ENCODE measurements at places on chromosomes 5 and 9. TPM values are rescaled to one million over a fixed set of nuclear protein-coding genes. Genes with fewer than 3 reads are reported as not detected.

- no peak for DNase-seq
Measured at GRCh38 chr5:52024359-52024758, 641.1 kb downstream of the ISL1 start.

DNA sequence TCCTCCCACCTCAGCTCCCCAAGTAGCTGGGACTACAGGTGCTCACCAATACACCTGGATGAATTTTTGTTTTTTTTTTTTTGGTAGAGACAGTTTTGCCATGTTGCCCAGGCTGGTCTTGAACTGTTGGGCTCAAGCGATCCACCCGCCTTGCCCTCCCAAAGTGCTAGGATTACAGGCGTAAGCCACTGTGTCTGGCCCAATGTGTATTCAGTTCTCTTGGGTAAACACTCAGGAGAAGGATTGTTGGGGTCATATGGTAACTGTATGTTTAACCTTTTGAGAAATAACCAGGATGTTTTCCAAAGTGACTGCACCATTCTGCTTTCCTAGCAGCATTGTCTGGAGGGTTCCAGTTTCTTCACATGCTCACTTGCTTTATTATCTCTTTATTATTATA is 67.4 kb downstream of the TNPO1 start:
- no peak for DNase-seq

GRCh38 chr5:118439831-118440230 is 548.5 kb downstream of the DTWD2 start:
- DNase-seq = no peak

DNA sequence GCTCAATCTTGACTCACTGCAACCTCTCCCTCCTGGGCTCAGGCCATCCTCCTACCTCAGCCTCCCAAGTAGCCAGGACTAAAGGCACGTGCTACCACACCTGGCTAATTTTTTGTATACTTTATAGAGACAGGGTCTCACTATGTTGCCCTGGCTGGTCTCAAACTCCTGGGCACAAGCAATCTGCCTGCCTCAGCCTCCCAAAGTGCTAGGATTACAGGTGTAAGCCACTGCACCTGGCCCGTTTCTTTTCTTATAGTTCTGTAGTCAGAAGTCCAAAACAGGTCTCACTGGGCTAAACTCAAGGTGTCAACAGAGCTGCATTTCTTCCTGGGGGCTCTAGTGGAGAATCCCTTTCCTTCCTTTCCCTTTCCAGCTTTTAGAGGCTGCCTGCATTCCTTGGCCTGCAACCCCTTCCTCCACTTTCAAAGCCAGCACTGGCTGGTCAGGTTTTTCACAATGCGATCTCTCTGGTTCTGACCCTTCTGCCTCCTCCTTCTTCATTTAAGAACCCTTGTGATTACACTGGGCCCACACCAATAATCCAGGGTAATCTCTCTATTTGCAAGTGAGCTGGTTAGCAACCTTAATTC is 16.3 kb downstream of the IRF1 start:
- no peak for DNase-seq

SPATA31E1 gene
- not detected for total RNA-seq

- DNase-seq = no peak
Measured at GRCh38 chr5:1745123-1745795, 54.4 kb downstream of the MRPL36 start.

FXN gene
- 18.3 TPM for total RNA-seq

DNA sequence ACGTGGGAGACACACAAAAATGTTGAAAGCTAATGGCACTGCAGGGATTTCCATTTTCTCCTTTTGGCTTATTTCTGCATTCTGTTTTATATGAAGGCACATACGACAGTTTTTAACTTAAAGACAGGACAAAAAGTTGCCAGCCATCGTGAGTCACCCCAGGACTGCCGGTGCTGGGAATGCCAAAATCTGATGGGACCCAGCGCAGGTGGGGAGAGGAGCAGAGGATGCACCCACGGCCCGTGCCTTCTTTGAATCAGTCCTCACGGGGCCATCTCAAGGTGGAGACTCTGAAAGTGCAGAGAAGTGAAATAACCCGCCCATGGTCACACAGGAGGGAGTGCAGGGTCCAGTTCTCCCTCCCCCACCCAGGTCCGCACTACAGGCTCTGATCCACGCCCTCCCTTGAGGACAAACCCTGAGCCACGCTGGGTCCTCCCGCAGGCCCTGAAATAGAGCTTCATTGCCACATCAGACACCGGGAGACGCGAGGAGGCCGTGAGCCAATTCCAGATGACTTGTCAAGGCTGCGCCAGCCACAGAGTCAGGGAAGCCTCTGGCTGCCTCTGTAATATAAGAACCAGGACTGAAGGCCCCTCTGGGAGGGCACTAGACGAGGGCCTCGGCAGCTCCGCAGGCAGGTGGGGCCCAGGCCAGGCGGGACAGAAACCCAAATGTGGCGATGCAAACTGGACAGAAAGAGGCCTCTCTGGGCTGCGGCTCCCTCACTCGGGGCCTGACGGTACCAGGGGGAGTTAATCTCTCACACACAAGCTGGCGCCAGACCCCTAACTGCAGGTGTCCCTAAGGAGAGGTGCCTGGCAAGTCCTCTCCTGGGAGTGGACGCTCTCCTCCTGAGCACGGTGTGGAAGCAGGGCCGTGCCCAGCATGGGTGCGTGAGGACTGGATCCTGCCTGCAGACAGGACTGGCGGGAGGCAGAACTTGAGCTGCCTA is 22.9 kb downstream of the ADAMTS2 start:
- DNase-seq = no peak

CDO1 gene
- not detected for total RNA-seq

- DNase-seq = no peak
Measured at GRCh38 chr9:75612754-75613153, 277.7 kb upstream of the PCSK5 start.

SPATA9 gene
- total RNA-seq = not detected

- no peak for DNase-seq
Measured at GRCh38 chr9:136806067-136806466, 1.7 kb upstream of the RABL6 start.

EPB41L4A gene
- 2.5 TPM for total RNA-seq

GRCh38 chr9:101173907-101174306 is 145.4 kb downstream of the PLPPR1 start:
- no peak for DNase-seq

All from T-cell (primary cell).